ENCODE measurements at places on chromosomes 1 and 21.
A peak's percentile ranks its signal among the peaks of the same experiment; 100 is the strongest.

GRCh38 chr1:48099072-48099773 is 102.0 kb upstream of the TRABD2B start:
- DNase-seq = no peak

GRCh38 chr1:43009274-43009673 is 50.6 kb upstream of the SLC2A1 start:
- DNase-seq = no peak

- peak; percentile 85 for DNase-seq
These were observed 2.1 kb upstream of the PEX10 start for GRCh38 chr1:2414297-2414958.

DNA sequence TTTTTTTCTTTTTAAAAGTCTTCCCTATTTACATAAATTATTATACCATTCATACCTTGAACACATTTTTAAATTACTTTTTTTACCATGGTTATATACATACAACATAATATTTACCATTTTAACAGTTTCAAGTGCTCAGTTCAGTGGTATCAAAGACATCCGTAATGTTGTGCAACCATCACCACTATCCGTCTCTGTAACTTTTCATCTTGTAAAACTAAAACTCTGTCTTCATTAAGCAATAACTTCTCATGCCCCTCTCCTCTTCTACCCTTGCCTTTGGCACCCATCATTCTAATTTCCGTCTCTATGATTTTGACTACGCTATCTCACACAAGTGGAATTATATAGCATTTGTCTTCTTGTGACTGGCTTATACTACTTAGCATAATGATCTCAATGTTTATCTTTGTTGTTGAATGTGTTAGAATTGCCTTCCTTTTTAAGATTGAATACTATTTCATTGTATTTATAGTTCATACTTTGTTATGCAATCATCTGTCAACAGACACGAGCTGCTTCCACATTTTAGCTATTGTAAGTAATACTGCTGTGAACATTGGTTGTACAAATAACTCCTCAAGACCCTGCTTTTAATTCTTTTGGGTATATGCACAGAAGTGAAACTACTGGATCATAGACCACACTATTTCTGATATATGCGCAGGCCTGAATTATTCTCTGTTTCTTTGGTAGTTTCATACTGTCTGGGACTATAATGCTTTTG is 689.5 kb upstream of the NCAM2 start:
- DNase-seq = no peak

DNA sequence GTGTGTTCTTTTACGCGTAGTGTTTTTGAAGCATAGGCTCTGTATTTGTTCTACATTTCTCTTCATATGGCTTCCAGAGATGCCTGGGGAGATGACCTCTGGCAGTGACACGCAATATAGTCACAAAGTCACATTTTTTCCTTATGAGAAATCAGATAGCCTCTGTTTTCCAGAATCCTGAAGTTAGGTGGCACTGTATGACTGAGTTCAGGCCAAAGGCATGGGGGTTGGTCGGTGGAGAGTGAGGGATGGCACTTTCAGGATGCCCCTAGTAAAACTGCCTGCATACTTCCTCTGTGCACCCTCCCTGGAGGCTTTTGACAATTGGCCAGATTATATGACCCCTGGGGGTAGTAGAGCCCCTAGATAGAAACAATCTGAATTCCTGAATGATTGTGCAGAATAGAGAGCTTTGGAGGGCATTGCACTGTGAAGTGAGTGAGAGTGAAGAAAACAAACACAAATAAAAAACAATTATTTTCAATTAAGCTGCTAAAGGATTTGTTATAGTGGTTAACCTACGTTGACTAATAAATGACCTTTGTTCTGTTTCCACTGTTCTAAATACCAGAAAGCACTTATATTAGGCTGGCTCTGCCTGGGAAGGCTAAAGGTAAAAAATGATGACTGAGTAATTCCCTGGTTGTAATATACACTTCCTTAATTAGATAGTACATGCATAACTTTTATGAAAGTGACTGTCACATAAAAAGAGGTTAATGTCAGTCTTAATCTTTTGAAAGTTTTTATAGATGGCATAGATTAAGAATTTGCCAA is 1660.8 kb downstream of the PLA2G4A start:
- DNase-seq = no peak

GRCh38 chr1:93722081-93723031 is 40.7 kb upstream of the BCAR3 start:
- DNase-seq = no peak

DNA sequence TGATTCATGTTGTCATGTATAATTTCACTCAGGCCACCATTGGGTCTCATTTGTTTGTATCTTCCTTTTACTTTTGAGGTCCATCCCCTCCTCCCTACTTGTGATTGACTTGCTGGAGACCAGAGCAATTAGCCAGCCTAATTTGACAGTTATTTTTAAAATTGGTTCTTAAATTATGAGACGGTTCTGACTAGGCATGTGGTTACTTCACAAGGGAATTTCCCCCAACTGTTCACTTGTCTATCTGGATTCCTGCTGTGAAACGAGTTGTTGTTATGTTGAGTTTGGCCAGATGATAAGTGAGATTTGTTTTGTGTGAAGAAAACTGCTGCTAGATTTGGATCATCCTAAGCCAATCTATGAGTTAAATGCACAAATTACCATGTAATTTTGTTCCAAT is 359.1 kb downstream of the BARHL2 start:
- DNase-seq = no peak

DNA sequence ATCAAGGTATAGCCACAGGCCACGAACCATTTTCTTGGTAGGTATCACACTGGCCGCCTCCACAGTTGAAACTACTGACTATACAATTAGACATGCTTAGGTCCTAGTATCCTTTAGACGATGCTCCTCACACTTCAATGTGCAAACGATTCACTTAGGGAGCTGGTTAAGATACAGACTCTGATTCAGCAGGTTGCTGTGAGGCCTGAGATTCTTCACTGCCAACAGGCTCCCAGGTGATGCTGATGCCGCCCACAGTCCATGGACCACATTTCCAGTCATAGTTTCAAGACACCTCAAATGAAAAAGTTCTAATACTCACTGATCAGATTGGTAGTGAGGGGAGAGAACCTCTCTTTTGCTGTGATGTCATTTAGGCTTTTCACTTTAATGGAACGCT is 6.8 kb downstream of the ATP5PO start:
- no peak for DNase-seq

- DNase-seq = no peak
These were observed 111.8 kb upstream of the JUN start for GRCh38 chr1:58895559-58896145.

DNA sequence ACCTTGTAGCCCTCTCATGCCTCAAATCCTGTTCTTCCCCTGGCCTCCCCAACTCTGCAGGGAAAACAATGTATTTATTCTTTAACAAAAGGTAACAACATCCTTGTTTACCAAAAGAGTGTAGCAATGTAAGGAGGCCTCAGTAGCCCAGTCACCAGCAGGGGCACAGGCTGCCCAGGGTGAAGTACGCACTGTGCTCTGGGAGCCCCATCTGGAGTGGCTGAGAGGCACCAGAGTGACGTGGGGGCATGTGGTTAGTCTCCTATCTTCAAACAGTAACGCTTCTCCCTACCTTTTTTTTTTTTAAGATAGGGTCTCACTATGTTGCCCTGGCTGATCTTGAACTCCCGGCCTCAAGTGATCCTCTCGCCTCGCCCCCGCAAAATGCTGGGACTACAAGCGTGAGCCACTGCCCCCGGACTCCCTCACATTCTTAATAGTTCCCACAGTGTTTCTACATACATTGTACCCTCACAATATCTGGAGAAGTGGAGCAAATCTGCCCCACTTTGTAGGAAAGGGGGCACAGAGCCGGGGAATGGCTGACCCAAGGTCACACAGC is 51.3 kb upstream of the ECE1 start:
- DNase-seq = no peak

DNA sequence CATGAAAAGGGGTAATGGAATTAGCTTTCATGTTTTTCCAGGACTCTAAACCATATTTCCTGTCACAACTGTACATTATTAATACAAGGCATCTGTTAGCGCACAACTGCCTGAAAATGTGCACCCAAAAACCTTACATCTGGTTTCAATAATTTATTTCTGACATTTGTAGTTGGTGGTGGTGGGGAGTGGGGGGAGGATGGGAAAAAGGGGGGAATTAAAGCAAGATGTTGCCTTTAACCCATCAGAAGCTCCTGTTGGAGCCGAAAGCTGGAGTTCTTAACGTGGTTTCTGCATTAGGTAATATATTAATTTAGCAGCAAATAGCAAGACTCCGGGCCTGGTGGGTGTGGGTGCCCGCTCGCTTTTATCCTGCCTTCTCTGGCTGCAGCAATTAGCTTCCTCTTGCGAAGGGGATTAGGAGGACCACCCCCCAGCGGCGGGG is 36.9 kb upstream of the HHAT start:
- DNase-seq = no peak

DNA sequence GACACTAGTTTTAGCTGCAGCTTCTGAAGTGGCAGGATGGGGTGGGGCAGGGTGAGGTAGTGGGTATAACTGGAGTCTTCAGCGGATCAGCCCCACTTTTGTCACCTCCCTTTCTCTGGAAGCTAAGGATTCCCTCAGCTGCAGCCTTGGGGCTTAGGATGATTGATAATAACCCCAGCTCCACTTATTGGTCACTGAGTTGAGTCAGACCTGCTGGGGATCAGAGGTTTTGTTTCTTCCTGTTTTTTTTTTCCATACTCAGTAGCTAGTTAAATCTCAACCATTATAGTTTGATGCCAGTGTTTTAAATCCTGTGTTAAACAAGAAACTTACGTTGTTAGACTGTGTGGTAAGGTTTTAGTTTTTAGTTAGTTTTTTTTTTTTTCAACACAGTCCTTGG is 57.2 kb downstream of the LAMC1 start:
- no peak for DNase-seq

- DNase-seq = peak; percentile 87
These were observed 35.3 kb downstream of the CHD5 start for GRCh38 chr1:6144647-6145395.

DNA sequence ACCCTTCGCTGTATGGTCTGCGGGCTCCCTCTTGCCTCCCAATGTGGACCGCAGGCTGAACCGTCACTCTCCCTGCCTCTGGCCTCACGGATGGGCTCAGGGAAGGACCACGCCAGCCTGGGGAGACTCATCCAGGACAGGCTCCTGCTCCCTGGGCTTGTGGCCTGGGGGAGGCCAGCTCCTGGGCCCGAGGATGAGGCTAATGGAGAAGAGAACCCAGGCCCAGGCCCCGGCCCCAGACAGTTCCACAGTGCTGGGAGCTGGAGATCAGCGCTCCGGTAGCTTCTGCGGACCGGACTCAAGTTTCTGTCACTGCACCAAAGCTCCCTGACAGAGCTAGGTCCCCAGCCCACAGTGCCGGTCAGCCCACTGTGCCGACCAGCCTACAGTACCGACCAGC is 13.4 kb upstream of the PLEKHG5 start:
- no peak for DNase-seq

DNA sequence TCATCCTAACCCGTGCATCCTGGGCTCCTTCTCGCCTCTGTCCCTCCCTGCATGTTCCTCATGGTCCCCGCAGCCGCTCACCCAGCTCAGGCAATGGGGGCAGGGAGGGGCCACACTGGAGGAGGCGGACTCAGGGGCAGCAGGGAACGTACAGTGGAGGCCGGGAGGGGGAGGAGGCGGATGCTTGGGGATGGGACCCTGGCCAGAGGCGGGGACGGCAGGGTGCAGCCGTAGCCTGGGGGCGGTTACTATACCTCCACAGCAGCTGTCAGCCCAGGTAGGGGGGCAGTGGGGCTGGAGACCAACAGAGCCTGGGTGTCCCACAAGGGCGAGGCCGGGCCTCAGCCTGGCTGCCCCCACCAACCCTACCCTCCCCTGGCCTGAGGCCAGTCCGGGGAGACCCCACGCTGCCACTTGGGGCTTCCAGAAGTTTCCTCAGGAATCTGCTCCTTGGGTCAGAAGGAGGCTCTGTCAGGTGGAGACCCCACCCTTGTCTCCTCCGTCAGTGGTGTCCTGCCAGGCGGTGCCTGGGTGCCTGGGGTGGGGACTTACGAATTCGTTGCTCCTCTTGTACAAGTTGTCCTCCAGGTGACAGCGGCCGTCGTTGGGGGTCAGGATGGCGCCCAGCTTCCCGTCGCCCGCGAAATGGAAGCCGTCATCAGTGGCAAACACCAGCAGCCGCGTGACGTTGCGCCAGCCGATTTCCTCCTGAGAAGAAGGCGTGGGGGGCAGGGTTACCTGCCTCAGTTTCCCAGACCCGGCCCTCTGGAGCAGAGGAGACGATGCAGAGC is 20.7 kb downstream of the ITGB2 start:
- peak; percentile 65 for DNase-seq

DNA sequence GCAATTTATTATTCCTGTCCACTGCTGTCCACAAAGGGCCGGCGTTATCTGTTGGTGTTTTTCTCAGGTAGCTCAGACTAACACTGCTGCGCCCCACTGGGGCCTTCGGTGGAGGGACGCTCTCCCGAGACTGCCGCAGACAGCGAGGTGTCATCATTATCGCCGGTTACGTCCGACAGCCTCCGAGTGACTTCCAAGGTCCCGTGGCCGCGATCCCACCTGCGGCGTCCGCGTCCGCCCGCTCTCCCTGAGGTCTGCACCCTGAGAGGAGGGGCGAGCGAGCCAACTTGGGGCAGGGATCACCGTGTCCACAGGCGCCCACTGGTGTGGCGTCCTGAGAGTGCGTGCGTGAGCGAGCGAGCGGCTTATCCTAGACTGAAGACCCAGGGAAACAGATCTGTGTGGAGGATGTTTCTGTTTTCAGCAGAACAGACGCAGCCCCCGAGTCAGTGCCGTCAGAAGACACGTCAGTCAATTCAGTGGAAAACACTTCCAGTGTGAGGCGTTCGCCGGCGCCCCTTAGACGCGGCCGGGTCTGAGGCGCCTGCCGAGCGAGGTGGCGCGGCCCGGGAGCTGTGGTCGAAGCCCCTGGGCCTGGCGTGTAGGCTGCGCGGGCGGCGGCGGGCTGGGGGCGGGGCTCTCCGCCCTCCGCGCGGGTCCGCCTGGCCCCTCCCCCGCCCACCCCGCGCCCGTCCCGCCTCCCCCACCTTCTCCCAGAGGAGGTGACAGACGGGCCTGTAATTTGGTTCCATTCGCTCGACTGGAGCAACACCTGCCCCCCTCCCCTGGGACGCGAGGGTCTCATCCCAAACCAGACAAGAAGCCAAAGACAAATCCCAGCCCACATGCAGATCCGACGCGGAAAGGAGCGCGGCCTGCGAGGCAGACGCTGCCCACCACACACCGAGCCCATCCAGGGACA is 12.6 kb downstream of the NHLH2 start:
- no peak for DNase-seq

DNA sequence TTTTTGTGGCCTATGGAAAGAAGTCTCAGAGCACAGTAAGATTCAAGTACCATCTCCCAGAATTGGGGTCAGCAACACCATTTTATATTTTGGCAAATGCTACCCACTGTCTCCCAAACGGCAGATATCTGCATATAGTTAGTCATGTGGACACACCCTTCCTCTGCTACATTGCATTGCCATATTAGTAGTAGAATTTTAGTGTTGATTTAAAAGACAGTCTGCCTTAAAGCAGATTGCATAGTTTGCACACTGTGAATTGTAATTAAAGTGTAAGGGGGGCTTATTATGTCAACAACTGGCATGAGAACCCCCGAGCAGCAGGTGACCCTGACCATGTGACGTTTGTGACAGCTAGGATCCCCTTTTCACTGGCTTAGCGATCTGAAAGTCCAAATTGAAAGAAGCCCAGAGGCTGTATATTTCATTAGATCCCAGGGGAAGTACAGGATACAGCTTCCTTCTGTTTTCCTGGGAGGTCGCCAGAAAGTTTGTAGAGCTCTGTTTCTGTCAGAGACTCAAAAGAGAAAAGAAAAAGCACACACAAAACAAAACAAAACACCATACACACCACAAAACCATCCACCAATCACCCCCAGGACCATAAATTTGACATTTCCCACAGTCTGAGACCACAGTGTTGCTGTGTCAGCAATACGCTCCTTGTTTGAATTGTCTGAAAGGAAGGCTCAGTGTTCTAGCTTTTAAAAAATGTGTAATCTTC is 172.4 kb downstream of the NFIA start:
- no peak for DNase-seq

Data from posterior cingulate gyrus (tissue), 11 donors.